ENCODE measurements at places on chromosomes 2 and 18.

DNA sequence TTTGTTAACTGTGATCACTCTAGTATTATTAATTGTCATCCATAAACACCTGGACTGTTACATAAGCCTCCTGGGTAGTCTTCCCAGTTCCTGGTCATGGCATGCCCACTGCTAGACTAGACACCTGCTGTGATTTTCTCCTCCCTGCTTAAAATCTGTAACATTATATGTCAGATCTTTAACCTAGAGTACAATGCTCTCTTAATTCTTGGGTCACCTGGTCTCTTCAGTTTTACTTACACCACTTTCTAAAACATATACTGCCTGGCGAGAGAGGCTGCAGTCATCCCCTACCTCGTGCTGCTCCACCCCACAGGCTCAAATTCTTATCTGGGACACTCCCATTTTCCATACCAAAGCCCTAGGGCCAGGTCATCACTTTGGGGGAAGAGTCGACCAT is 161.3 kb downstream of the CDH2 start:
- no peak for DNase-seq

GRCh38 chr2:38232454-38232853 is 144.6 kb downstream of the ATL2 start:
- no peak for DNase-seq

DNA sequence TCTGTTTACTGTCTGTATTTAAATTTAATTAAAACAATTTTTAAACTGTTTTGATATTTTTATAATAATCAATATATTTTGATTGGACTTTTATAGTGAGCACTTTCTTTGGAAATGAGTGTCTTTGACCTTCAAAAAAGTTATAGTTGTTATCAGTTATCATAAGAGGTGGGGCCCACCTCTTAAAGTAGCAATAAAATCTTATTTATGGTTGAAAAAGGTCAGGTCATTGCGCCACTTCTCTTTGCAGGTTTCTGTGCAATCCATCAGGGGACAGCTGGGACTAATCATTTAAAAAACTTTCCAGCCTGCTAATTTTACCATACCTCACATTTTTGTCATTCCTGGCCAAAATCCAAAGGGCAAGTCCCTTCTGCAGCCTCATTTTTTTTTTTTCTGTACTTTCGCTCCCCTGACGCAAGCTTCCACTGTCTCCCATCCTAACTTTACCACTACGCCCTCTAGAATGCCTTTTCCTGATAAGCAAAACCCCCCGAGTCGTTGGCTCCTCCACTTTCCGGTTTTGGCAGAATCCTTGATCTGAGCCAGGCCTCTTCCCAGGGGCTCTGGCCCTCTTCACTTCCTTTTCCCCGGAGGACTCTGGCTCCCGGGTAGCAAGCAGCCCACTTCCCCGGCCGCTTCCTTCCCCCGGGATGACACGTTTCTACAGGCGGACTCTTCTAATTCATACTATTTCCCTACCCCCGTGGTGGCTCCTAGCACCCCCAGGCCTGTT is 1.1 kb upstream of the SEH1L start:
- peak; percentile 47 for DNase-seq

- no peak for DNase-seq
These were observed 1.3 kb upstream of the IL1R1 start for GRCh38 chr2:102141011-102141943.

DNA sequence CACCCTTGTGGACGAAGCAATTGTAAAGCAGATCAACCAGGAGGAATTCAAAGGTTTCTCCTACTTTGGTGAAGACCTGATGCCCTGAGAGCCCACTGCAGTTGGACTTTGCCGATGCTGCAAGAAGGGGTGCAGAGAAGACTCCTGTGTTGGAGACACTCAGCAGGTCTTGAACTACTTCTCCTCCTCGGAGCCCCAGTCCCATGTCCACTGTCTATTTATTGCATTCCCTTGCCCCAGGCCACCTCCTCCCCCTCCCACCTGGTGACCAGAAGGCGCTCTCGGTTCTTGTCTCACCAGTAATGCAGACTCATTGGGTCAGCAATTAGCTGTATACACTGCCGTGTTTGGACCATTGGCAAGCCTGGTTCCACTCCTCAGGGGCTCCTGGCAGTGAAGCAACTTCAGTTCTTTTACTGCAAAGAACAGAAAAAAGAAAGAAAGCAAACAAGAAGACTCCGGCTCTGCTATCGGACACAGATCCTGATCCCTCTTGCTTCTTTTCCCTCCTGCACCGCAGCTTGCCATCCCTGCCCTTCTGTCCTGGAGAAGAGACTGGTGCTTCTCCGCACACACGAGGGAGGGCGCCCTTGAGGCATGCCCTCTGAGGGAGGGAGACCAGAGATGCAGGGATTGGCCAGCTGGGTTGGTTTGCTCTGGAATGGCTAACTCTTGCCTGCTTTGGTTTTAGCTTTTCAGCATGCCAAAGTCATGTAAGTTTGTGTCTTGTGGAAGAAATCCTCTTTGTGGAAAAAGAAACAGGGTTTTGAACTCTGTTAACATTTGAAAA is 112.2 kb upstream of the EPAS1 start:
- DNase-seq, result peak; percentile 52

- DNase-seq, result no peak
These were observed 269.4 kb downstream of the ETAA1 start for GRCh38 chr2:67666386-67667053.

DNA sequence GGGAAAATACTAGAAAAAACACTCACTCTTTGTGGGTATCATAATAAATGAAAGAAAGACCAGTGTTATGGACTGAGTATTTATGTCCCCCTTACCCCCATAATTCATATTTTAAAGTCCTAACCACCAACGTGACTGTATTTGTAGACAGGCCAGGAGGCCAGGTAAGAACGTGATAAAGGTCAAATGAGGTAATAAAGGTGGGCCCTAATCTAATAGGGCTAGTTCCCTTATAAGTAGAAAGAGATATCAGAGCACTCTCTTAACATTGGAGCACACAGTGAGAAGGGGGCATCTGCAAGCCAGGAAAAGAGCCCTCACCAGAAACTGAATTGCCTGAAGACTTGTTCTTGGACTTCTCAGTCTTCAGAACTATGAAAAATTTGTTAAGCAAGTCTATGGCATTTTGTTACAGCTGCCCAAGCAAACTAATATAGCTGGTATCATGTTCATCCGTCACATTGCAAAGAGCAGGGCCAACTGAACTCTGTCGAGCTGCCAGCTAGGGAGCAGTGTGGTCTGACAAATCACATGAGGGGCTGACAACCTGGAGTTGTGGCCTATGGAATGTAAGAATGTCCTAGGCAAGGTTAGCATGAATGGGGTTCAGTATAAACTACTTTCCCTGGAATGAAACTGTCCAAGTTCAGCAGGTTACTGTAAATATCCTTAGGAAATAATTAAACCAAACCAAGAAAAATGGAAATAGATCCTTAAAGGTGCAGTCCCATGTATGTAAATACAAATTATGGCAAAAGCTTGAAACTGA is 280.9 kb downstream of the ZNF385B start:
- DNase-seq, result no peak

GRCh38 chr2:154599189-154599588 is 99.3 kb upstream of the KCNJ3 start:
- DNase-seq, result no peak

- DNase-seq, result no peak
These were observed 261.8 kb downstream of the NEDD4L start for GRCh38 chr18:58305792-58306191.

DNA sequence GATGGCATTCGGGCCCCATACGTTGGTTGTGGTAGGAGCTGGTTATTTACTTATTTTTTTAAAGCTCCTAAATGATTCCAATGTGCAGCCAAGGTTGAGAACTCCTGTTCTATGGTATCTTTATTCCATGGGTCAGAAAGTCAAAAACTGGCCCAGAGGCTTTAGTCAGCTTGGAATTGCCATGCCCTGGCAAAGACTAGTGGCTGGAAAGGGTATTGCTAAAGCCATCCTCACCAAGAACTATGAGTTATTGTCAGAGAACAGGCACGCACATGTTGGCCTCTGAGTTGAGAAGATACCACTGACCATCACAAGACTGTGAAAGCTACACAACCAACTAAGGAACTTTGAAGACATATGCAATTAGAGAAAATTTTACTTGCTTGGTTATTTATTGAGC is 47.9 kb upstream of the ACMSD start:
- no peak for DNase-seq

DNA sequence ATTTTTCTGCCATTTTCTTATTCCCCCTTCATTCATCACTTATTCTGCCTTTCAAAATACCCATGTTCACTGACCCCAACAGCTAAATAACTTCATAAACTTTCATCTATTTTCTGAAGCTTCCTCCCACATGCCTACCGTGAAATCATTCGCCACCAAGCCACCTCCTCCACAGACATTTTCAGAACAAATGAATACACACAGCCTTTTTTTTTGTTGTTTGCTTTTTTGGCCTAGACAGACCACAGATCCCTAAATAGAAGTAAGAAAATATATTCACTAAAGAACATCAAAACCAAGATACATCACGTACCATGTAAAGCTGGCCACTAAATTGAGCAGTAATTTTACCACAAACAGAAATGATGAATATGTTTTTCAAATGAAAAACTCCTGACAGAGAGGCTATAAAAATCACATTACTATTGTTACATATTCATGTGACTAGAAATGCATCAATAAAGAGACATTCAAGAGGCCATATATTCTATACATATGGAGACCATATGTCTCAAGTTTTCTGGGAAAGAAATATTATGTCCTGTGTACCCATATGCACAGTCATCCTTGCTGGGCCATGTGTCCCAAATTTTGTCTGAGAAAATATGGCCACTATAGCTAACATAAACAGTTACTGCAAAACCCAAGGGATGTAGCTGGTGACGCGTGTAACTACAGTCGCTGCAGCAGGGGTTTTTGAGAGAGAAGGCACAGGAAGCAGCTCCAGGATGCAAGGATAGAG is 200.3 kb downstream of the FBXO15 start:
- no peak for DNase-seq

DNA sequence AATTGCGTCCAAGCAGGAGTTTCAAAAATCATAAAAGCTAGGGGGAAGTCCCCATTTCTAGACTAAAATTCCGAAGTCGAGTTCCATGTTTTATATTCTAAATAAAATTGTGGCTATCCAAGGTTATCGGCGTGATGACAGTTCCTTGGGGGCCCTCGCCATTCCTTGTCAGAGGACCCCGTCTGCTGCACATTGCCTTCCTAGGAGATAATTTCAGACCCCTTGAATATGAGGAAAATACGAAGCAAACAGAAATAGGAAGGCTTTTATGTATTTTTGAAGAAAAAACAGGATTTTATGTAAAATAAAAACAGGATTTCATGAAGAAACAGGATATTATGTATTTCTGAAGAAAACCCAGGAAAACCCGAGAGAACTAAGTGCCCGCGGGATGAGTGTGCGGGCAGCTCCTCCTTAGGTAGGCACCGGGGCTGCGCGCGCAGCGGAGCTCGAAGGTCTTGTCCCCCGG is 465 bp upstream of the PLEKHA3 start:
- DNase-seq, result no peak

- DNase-seq, result no peak
These were observed 312.2 kb upstream of the SLC14A2 start for GRCh38 chr18:45303026-45303425.

Data from WTC11 (cell line).